Fibroblast of skin of left biceps (primary cell): ENCODE measurements at places on chromosomes 5 and 9.

DNA sequence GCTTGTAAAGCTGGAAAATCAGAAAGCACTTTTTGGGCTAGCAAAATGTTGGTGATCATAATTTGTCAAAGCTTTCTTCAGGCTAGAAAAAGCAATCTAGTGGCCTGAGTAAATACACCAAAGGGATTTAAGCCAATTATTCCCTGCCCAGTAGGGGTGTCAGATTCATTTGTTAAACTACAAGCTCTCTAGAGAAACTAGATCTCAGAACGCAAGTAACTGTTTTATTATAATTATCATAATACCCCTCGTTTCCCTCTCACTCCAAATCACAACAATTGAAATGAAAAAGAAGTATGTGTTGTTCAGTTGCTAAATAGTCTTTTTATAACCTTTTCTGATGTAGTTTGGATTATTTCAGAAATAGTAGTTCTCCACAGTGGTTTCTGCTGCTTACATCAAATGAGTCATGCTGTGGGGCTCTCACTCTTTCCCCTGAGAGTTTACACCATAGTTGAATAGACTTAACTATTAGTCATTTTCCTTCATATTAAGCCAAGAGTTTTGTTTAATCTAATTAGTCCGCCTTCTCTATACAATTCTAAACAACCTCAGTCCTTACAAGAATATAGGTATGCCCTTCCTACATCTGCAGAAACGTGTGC is 918.6 kb upstream of the DMAC1 start:
- peak; percentile 78 for DNase-seq

- no peak for DNase-seq
Observed at GRCh38 chr5:97041239-97041638, 101.2 kb downstream of the LIX1 start.

GRCh38 chr5:107937651-107938355 is 267.1 kb upstream of the EFNA5 start:
- no peak for DNase-seq

GRCh38 chr5:136808756-136809155 is 443.4 kb upstream of the TRPC7 start:
- no peak for DNase-seq

DNA sequence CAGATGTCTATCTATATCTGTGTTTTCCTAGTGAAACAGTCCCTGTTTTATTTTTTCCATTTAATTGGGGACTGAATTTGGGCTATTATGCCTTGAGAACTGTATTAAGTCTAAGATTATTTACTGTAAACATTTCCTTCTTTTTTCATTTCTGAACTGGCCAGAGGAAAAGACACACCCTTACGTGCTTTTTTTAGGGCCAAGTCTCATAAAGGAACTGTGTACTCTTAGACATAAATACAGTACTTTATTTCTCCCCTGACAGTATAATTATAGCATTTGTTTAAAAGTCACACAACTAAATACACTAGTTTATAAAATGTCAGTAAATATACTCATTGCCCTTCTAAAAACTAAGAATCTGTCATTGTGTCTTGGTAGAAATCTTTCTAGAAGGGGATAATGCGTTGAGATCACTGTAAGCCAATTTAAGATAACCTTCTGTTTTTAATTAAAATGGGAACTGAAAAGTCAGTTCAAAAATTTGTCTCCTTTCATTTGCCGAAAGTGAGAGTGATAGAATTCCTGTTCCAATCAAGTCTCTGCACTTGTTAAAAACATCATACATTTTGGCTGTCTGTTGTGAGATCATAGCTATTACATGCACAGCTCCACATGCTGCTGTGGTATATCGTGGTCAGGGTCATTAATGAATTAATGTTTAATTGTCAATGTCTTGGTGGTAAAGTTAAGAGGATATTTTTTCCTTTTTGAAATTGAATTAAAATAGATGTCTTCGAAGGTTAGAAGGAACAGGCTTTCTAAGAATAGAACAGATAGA is 132.1 kb downstream of the FOCAD start:
- no peak for DNase-seq

DNA sequence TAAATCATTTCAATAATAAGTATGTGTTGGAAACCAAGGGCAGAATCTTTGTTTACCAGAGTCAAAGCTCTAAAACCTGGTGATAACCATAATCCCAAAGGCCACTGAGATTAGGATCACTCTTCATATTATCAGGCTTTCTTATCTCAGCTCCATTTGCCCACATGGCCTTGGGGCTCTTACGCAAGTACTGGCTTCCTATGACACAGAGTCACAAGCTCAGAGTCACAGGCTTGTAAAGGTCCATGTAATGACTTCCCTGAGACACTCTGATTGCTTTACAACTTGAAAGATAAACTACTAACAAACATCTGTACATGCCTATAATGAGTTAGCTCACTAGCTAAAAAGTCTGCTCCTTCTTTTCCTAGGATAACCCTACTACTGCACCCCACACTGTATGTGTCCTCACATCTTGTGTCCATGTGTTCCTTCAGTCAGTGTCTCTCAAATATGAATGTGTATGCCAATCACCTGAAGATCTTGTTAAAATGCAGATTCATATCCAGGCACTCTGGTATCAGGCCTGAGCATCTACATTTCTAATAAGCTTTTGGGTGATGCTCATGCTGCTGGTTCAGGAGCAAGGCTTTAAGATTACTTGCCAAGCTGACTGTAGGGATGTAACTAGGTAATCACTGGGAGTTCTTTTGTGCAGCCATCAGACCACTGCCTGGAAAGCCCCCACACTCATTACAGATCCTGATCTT is 28.4 kb downstream of the SEMA6A start:
- no peak for DNase-seq

DNA sequence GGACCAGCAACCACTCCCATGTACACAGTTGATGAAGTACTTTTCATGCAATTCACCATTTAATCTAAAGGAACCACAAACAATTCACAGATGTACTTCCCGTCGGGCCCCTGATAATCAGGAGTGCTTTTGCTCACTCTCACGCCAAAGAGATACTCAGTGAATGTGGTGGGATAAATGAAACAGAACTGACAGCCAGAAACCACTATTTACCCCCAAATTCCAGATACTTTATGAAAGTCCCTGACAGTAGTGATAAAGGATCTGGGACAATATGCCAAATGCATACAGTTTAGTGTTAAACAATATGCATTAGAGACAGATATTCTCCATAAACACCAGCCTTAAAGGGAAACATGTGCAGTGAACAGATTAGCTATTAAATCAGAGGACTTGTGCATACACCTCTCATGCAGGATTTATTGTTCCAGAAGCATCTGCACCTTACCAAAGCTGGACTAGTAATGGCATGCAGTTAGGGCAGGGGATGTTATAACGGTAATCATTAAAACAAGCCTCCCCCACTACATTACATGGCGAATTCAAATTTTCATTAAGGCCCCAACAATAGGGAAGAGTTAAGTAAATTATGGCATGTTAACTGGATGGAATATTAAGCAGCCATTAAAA is 74.0 kb upstream of the SLC25A51 start:
- DNase-seq = no peak

GRCh38 chr5:171481571-171482433 is 62.4 kb downstream of the FGF18 start:
- DNase-seq = no peak

DNA sequence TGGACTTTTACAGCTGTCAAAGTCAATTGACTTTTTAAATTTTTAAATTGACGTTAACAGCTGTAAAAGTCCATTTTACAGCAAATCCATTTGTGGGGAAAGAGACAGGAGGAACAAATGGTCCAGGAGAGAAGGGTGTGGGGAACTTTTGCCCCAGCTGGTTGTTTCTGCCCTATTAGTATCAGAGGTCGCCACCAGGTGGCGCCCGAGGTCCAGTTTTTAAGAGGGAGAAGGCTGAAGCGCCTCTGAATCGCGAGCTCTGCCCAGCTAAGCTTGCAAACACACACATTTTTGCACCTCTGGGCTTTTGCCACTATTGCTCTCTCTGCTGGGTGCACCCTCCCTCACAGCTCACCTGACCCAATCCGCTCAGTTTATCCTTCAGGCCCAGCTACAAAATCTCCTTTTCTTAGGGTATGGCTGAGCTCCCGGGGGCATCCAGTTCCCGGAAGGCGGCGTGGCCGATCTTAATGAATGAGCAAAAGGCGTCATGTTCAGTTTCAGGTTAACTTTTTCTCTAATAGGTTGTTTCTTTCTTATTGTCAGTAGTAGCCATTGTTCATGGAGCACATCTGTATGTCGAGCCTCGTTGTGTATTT is 6.3 kb upstream of the TTLL11 start:
- DNase-seq = peak; percentile 25

DNA sequence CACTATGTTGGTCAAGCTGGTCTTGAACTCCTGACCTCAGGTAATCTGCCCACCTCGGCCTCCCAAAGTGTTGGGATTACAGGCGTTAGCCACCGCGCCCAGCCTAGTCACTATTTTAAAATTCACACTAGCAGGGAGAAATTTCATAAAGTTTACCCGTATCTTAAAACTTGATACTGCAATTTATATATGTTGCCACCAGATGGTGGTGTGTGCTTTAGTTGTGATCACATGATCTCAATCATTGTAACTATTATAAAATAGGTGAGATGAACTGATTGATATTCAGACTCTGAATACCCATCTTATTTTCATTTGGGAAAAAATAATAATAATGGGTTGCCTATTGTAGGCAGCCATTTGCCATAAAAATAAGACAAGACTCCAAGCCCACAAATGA is 1330.4 kb upstream of the WWC1 start:
- DNase-seq = no peak

DNA sequence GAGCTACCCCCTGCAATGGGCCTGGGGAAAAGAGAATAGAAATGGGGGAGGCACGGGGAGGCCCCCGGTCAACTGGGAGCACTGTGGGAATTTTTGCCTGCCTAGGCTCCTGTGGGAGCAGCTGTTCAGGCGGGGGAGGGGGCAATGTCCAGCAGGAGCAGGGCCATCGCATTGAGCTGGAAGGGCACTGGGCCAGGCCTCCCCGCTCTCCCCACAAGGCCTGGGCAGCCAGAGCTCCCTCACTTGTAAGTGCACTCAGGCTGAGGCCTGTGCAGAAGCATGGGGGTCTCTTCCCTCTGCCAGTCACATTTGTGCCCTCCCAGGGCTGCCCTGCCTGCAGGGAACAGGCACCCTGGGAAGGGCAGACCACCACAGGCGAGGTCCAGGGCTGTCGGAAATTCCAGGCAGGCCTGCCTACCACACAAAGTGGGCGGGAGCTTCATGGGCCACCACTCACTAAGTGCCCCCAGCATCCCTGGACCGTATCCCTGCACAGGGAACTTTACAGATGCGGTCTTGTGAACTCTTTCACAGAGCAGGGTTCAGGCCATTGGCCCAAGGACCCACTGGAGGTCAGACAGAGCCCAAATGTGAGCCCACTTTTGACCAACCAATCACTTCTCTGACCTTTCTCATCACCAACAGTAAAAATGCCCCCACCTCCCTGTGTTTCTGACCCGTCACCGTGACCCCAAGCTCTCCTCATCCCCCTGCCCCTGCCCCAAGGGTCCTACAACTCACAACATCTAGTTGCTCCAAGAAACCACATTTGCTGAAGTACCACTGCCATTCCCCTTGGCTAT is 1.0 kb upstream of the CFAP157 start:
- no peak for DNase-seq

DNA sequence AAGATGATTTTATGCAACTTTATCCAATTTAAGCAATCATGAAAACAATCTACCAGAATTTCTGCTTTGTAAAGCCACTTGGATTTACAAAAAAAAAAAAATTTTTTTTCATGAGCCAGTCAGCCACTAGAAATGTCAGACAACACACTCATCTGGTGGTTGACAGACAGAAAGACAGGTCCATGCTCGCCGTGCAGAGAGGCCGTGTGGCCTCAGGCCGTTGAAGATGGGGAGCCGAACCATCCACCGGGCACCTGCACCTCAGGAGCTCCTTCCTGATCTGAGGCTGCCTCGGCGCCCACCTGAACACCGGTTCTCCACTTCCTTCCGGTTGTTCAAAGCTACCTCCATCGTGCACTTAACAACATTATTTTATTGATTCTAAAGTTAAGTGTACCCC is 138.0 kb upstream of the IRX4 start:
- no peak for DNase-seq

- DNase-seq = peak; percentile 25
Observed at GRCh38 chr9:121819428-121820231, 168.2 kb downstream of the DAB2IP start.

DNA sequence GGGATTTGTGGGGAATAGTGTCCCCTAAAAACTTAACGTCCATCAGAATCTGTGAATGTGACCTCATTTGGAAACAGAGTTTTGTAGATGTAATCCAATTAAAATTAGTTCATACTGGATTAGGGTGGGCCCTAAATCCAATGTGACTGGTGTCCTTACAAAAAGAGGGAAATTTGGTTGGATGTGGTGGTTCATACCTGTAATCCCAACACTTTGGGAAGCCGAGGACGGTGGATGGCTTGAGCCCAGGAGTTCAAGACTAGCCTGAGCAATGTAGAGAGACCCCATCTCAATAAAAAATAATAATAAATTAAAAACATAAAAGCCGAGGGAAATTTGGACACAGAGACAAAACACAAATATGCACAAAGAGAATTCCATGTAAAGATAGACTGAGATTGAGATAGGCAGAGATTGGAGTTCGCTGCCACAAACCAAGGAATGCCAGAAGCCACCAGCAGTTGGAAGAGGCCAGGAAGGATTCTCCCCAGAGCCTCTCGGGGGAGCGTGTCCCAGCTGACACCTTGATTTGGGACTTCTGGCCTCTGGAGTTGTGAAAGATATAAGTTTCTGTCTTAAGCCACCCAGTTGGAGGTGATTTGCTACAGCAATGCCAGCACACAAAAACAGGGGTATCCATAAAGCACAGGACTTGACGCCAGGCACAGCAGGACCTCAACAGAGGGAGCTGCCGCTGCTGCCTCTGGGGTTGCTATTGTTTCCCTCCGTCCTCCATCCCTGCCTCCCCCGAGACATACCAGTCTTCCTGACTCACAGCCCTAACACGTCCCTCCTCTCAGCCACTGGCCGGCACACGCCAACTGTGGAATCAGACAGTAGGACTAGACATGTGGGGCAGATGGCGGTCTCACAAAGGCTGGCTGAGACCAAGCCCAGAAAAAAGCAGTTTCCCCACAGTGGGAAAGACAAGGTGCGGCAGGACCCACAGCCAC is 73.8 kb upstream of the IL17B start:
- peak; percentile 77 for DNase-seq
